ENCODE measurements at places on chromosomes 5 and 9.

GRCh38 chr5:71988808-71989207 is 118.5 kb upstream of the MAP1B start:
- H3K27ac ChIP-seq: no peak overlapping the region
- H3K27me3 ChIP-seq: no peaks in the 10 kb centered on the region
- H3K4me3 ChIP-seq: no peak overlapping the region
- no peak for DNase-seq

GRCh38 chr9:88378317-88378716 is 9.9 kb upstream of the SPIN1 start:
- H3K27ac ChIP-seq: no peak overlapping the region
- H3K27me3 ChIP-seq: no peaks in the 10 kb centered on the region
- no peak overlapping the region for H3K4me3 ChIP-seq
- no peak for DNase-seq
- H3K4me1 ChIP-seq: no peaks in the 10 kb centered on the region

- no peak overlapping the region for H3K27ac ChIP-seq
- H3K36me3 ChIP-seq: no peaks in the 10 kb centered on the region
- H3K4me3 ChIP-seq: no peak overlapping the region
- peaks cover 100% of the 10 kb centered on the region for H3K27me3 ChIP-seq
- DNase-seq: no peak
Measured at GRCh38 chr5:174693697-174694385, 30.5 kb upstream of the MSX2 start.

DNA sequence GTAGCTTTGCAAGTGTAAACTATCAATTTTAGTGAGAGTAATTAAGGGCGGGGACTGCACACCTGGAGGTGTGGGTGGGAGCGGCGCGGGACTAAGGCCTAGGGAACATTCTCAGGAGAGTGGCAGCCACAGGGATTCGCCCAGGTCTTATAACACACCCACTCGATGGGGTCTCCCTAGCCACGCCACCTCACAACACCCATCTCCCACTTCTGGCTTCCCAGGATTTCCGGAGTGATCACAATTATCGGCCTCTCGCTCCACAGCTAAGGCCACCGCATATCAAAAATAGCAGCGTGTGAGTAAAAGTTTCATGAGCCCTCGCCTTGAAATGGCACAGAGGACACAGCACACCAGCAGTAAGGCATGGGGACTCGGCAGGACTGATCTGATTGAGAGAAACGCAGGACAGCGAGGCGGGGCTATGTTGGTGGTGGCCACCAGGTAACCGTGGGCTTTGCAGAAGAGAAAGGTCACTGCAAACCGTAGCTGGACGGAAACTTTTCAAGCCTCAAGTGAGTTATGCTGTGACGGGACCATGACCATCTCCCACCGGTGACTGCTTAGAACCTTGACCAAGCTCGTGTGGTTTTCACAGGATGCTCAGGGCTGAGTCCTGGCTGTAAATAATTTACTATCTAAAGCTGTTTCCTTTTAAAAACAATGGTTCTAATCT is 1.1 kb upstream of the LPAR1 start:
- H3K27me3 ChIP-seq: peaks cover 61% of the 10 kb centered on the region
- H3K36me3 ChIP-seq: no peaks in the 10 kb centered on the region
- no peak for DNase-seq
- H3K4me3 ChIP-seq: peak overlapping the region; percentile 71

DNA sequence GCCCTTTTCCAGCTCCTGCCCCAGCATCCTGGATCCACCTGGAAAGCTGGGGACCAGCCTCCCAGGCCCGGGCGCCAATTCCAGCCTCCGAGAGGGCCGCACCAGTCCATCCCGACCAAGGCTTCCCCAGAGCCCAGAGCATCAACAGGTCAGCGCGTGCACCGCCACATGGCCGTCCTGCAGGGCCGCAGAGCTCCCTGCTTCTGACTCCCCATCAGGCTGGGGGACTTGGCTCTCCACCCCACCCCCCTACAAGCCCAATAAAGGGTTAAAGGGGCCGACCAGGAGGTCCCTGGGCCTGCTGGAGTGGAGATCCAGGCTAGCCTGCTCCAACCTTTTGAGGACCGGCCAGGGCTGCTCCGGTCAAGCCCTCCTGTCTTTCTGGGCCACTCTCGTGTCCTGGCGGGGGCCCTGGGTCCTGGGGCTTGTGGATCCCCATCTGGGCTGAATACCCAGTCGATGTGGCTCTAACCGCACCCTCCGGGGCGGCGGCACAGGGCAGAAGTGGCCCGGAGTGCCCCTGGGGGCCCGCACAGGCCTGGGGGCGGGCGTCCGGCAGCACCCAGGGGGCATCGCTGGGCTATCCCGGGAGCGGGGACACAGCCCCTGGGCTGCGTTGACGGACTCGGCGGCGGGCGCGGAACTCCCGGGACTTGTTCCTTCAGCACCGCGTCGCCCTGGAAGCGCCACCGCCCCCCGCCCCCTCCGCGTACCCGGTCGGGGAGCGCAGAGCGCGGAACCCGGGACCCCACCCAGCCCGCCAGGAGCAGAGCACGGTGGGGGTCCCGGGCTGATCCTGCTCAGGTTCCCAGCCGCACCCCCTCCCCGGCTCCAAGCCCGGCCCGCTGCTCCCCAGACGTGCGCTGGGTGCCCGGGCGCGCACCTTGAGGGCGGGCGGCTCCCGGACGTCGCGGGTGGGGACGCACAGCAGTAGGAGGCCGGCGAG is 590 bp downstream of the ENTPD2 start:
- peaks cover 64% of the 10 kb centered on the region for H3K27me3 ChIP-seq
- H3K4me1 ChIP-seq: peaks cover 66% of the 10 kb centered on the region

DNA sequence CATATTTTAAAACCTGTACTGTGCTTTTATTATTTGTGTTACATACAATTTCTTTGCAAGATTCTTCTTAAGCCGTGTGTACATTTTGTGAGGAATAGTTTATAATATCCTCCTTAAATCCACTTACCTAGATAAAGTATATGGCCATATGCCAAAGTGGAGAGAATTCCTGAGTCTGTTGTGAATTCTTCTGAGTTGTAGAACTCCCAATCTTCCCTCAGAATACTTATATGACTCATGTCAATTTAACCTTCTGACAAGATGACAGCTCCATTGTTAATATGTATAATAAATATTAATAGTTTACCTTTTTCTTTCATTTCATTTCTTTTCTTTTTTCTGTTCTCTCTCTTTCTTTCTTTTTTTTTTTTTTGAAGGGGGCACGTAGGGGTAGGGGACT is 6.0 kb upstream of the RICTOR start:
- no peak for DNase-seq
- H3K36me3 ChIP-seq: no peaks in the 10 kb centered on the region
- no peak overlapping the region for H3K4me3 ChIP-seq
- peaks cover 25% of the 10 kb centered on the region for H3K4me1 ChIP-seq

GRCh38 chr5:130975299-130975698 is 189.8 kb downstream of the HINT1 start:
- H3K4me3 ChIP-seq: no peak overlapping the region
- no peaks in the 10 kb centered on the region for H3K27me3 ChIP-seq
- no peaks in the 10 kb centered on the region for H3K36me3 ChIP-seq
- no peaks in the 10 kb centered on the region for H3K4me1 ChIP-seq
- DNase-seq: no peak

DNA sequence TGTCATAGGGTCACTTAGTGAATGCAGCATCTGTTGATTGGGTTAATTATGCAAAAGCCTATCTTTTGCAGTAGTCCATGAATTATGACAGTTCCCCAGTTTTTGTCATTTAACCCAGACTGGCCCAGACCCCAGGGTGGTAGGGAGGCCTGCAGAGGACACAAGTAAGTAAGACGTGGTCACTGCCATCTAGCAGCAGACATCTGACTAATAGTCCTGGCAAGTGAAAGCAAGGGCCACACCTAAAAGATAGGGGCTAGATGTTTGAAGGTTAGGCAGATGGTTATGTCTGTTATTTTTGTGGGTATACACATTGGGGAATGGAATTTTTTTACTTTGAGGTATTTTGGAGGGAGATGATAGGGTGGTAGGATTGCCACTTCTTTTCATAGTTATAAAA is 48.0 kb downstream of the RAB14 start:
- H3K27ac ChIP-seq: no peak overlapping the region
- H3K27me3 ChIP-seq: no peaks in the 10 kb centered on the region
- H3K4me1 ChIP-seq: no peaks in the 10 kb centered on the region
- H3K4me3 ChIP-seq: no peak overlapping the region
- DNase-seq: no peak

- DNase-seq: peak; percentile 15
- H3K36me3 ChIP-seq: peaks cover 32% of the 10 kb centered on the region
- peaks cover 74% of the 10 kb centered on the region for H3K4me1 ChIP-seq
- H3K4me3 ChIP-seq: no peak overlapping the region
- peak overlapping the region; percentile 79 for H3K27ac ChIP-seq
Measured at GRCh38 chr5:134543820-134544614, 18.5 kb downstream of the JADE2 start.

GRCh38 chr5:37940931-37941623 is 101.2 kb upstream of the GDNF start:
- no peak overlapping the region for H3K4me3 ChIP-seq
- no peak overlapping the region for H3K27ac ChIP-seq
- H3K4me1 ChIP-seq: no peaks in the 10 kb centered on the region
- no peaks in the 10 kb centered on the region for H3K36me3 ChIP-seq

GRCh38 chr9:114308361-114308950 is 14.4 kb upstream of the ORM1 start:
- H3K4me3 ChIP-seq: no peak overlapping the region
- H3K27me3 ChIP-seq: no peaks in the 10 kb centered on the region
- DNase-seq: no peak
- H3K27ac ChIP-seq: no peak overlapping the region
- H3K4me1 ChIP-seq: peaks cover 8% of the 10 kb centered on the region

DNA sequence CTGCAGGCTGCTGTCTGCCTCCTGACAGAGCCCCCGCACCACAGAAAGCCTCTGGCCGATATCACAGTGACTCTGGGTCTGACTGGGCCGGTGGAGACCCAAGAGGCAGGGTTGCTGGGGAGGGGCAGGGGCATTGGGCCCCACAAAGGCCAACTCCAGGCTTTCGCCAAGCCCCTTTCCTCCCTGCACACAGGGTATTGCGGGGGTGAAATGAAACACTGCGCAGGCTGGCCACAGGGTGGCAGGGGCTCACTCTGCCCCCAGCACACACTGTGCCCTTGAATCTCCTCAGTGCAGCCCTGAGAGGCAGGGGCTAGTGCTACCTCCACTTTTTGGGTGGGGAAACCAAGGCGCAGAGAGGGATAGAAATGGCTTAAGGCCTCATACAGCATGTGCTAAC is 44.6 kb downstream of the BARX1 start:
- H3K4me1 ChIP-seq: peaks cover 4% of the 10 kb centered on the region
- H3K27me3 ChIP-seq: peaks cover 58% of the 10 kb centered on the region
- DNase-seq: no peak
- H3K4me3 ChIP-seq: no peak overlapping the region
- no peaks in the 10 kb centered on the region for H3K36me3 ChIP-seq
- no peak overlapping the region for H3K27ac ChIP-seq

GRCh38 chr9:131707733-131708157 is 32.1 kb downstream of the RAPGEF1 start:
- no peaks in the 10 kb centered on the region for H3K36me3 ChIP-seq
- peaks cover 99% of the 10 kb centered on the region for H3K4me1 ChIP-seq
- H3K4me3 ChIP-seq: peak overlapping the region; percentile 61
- H3K27ac ChIP-seq: peak overlapping the region; percentile 83
- no peaks in the 10 kb centered on the region for H3K27me3 ChIP-seq

DNA sequence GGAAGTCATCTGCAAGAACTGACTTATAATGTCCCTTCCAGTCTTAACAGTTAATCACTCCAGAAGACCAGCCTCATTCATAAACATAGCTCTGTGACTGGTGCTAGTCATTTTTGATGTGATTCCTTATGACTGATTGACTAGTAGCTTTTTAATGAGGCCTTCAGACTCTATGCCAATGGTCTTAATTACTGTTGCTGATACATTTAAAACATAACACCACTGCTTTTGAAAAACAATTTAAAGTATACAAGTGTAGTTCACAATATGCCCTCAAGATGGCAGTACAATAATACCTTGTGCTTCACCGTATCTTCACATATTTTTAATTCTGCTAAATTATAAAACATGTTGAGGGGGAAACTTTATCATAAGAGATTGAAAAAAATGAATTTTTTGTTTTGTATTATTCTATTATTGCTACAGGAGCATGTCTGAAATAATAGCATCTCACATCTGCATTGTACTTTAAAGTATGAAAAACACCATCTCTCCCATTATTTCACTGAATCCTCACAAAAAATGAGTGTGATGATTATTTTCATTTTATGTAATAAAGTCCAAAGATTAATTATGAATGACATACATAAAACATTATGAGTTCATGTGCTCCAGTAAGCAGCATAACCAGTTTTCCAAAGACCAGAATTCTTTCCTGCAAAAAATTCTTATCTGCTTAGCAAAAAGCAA is 55.2 kb upstream of the SHISAL2B start:
- H3K4me1 ChIP-seq: no peaks in the 10 kb centered on the region
- no peak overlapping the region for H3K4me3 ChIP-seq
- H3K36me3 ChIP-seq: no peaks in the 10 kb centered on the region

GRCh38 chr5:159908591-159908940 is 7.7 kb upstream of the ADRA1B start:
- no peak overlapping the region for H3K4me3 ChIP-seq
- H3K27ac ChIP-seq: no peak overlapping the region
- H3K4me1 ChIP-seq: peaks cover 6% of the 10 kb centered on the region
- DNase-seq: no peak

DNA sequence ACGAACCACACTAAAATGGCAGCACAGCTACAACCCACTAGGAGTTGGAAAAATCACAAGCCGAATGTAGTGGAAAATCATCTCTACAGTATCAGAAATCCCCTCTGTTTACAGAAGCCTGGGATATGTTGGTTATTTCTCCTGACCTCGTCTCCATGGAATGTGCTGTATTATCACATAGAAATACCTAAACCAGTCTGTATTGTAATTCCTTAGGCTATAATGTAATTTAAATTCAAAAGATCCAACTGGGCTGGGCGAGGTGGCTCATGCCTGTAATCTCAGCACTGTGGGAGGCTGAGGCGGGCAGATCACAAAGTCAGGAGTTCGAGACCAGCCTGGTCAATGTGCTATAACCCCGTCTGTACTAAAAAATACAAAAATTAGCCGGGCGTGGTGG is 244.8 kb upstream of the MPDZ start:
- H3K27ac ChIP-seq: no peak overlapping the region
- H3K4me3 ChIP-seq: no peak overlapping the region
- no peak for DNase-seq
- H3K36me3 ChIP-seq: no peaks in the 10 kb centered on the region
- no peaks in the 10 kb centered on the region for H3K27me3 ChIP-seq

DNA sequence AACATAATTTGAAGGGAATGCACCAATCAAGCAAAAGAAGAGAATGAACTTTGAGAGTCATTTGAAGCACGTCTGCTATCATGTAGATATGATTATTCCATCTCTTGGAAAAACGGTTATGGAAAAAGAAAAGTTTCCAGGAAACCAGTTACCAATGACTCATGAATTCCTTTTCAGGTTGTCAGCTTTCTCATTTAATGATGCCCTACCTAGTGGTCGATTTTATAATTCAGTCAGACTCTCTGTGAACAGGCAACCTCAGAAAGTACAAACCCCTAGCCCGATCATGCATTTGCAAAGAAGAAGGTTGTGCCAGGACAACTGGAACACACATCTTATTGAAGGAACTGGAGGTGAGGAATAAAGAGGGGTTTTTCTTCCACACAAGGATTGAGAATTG is 355.1 kb upstream of the GRIA1 start:
- no peaks in the 10 kb centered on the region for H3K4me1 ChIP-seq
- no peak for DNase-seq
- H3K27ac ChIP-seq: no peak overlapping the region
- H3K4me3 ChIP-seq: no peak overlapping the region
- no peaks in the 10 kb centered on the region for H3K36me3 ChIP-seq
